ENCODE measurements at places on chromosomes 7 and 10.

DNA sequence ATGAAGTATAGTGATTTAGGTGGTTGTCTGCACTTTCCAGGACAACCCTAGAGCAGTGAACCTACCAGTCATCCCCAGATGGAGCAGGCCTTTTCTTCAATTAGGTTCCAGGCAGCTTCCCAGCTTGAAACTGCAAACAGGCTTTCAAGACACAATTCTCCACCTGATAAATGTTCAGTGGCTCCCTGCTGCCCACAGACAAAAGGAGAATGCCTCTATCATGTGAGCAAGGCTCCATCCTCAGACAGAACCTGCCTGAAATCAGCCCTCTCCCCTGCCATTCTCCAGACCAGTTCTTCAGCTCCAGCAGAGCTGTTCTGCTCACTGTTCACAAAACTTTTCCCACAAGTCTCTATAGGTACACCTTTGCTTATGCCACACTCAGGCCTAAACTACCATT, 22.1 kb downstream of the RELN start:
- no peak for DNase-seq

DNA sequence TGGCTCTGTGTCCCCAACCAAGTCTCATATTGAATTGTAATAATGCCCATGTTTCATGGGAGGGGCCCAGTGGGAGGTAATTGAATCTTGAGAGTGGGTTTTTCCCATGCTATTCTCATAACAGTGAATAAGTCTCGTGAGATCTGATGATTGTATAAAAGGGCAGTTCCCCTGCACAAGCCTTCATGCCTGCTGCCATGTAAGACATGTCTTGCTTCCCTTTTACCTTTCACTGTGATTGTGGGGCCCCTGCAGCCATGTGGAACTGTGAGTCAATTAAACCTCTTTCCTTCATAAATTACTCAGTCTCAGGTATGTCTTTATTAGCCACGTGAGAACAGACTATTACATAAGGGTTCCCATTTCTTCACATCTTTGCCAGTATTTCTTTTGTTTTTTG, 97.1 kb upstream of the CPXM2 start:
- DNase-seq = no peak

DNA sequence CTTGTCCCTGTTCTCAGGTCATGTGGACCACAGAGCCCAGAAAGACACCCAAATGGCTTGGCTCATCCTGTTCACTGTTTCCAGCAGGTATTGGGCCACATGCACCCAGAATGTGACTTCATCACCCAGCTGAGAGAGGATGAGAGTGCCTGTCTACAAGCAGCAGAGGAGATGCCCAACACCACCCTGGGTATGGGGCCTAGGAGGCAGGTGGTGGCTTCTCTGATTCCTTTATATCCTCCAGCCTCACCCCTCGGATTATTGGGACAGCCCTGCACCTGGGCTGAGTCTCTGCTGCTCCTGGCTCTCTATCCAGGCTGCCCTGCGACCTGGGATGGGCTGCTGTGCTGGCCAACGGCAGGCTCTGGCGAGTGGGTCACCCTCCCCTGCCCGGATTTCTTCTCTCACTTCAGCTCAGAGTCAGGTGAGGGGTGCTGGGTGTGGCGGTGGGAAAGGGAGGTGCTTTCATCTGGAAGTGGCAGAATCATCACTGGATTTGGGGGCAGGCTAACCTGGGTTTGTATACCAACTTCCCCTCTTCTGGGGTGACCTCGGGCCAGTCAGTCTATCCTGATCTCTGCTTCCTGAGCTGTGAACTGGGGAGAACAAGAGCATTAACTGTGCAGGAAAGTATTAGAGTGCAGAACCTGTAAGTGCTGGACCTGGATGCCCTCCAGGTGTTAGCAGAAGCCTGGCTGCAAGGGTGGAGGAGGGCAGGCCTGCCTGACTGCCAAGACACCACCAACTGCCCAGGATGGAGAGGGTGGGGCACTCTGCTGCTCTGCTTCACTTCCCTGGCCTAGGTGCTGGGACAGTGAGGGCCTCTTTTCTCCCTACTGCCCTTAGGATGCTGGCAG, 5.2 kb downstream of the GHRHR start:
- DNase-seq = no peak

DNA sequence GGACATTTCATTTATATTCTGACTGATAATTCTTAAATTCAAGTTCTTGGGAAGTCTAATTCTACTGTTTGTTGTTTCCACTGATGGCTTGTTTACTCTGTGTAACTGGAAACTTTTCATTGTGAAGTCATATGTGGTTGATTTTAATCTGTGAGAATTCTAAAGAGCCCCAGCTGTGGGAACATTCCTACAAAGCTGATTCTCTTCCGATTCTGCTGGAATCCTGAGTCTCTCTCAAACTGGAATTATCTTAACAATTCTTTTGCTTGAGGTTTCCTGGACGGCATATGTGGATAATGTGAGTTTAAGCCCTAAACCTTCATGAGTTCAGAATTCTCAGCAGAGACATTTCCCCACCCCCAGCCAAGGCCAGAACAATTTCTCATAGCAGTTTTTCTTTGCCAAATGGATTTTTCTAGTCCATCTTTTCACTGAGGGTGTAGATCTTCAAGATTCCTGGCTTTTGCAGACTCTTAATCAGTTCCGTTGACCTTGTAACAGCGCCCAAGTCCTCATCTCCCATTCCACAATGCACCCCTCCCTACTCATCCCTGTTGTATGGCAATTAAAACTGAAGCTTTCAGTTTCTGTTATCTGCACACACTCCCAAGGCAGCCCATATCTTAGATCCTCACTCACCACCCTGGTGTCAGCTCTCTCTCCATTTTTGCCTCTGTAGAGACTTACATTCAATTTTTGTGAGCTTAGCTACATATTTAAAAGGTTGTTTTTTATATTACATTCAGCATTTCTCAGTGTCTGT, 37.6 kb downstream of the GRM8 start:
- DNase-seq = no peak

DNA sequence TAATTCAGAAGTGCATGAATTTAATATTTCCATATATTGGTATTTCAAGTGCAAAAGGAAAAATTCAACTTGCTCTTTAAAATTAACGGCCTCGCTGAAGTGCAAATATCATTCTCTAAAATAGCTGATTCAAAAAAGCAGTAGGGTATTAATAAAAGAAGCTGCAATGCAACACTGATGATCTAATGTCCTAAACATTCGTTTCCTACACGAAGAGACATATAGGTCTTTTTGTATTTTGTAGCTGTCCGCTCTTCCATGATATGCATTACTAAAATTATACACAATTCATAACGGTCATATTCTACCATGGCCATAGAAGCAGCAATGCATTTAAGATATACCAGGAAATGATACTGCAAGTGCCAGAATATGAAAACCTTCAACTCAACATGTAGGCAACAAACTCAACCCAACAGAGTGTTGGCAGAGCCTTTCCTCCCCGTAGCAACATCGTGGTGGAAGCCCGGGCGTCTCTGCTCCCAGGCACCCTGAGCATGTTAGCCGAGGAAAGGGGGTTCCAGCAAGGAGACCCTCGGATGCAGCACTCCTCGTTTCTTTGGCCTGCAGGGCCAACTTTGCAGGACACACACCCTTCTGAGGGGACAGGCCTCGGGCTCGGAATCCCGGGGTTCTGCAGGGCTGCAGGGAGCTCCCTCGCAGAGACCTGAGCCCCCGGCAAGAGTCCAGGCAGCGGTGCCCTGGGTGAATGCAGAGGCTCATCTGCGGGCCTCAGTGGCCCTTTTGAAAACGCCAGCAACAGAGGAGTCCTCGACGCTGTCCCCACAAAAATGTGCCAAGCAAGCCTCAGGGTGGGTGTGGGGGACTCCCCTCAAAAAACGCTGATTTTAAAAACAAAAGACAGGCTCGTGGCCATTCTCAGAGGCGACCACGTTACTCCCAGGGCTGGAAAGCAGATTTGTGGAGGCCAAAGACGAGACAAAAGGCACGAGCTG, 1.6 kb downstream of the FAM171A1 start:
- DNase-seq = no peak

- DNase-seq = no peak
Observed at GRCh38 chr10:32047881-32048280, 8.3 kb downstream of the KIF5B start.
